ENCODE measurements at places on chromosomes 7 and 10.
A peak's percentile ranks its signal among the peaks of the same experiment; 100 is the strongest.

GRCh38 chr10:133129071-133129858 is 30.8 kb upstream of the KNDC1 start:
- no peak for DNase-seq

GRCh38 chr7:81590131-81590530 is 179.7 kb downstream of the HGF start:
- DNase-seq, result no peak

DNA sequence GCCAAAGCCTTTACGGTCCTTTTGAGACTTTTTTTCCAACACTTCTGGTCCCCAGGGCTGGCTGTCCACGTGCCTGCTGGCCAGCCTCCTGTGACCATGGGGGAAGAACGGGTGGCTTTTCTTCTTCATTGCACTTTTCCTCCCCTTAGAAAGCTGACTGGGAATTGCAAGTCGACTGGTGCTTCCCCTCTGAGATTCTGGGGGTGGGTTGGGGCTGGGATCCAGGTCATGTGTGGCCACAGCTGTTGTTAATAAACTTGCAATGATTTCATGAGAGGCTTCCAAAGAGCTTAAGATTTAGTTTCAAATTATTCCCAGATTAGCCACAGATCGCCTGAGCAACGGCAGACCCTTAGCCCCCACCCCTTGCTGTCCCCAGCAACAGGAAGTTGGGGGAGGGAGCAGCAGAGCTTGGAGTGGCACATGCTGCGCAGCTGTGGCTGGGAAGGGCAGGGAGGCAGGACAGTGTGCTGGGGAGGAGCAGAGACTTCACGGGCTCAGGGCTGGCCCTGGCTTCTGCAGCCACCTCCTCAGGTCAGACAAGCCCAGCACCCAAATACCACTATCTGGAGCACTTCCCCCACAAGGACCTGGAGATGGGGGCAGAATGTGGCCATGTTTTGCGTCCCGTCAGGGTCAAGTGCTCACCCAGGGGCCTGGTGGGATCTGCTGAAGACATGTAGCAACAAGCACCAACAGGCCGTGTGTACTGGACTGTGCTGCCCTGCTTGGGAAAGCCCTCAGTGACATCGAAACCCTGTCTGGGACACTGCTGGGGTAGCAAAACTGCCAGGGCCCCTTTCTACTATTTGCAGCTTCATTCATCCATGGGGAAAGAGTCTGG is 147.1 kb downstream of the RNF216 start:
- peak; percentile 86 for DNase-seq

- no peak for DNase-seq
These were observed 65.1 kb upstream of the LYZL2 start for GRCh38 chr10:30694518-30695228.

GRCh38 chr7:101554584-101555268 is 74.4 kb downstream of the MYL10 start:
- peak; percentile 8 for DNase-seq

GRCh38 chr10:100847440-100847839 is 65.3 kb upstream of the SLF2 start:
- DNase-seq, result no peak

DNA sequence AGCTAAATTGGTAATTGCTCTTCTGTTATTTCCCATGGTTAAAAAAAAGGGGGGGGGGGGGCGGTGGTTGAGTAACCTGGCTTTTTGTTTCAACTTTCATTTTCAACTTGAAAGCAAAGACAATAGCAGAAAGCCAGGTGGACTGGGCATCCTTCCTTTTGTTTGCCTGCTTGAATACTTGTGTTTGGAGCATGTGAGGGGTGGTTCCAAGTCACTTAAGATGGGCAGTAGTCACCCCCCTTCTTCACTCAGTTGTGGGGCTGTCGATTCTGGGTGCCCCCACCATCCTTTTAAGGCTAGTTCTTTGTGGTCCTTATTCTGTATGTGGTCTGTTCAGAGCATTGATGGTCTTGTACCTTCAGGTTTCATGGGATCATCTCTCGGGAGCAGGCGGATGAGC is 165.6 kb upstream of the PRR15 start:
- DNase-seq, result no peak

DNA sequence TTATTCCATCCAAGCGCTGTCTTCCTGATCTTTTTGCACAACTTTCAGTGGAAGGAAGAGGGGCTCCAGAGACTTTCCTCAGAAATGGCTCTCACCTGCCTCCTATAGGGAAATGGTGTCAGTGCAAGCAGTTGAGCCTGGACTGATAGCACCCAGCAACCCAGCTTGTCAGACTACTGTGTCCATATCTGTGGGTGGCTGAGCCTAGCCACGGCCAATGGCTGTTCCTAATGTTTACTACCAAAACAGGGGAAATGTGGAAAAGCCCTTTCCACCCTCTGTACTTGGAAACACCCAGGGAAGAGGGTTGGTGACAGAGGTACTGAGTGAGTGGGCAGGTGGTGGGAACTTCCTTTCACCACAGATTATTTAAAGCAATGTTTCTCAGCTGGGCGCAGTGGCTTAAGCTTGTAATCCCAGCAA is 4.3 kb upstream of the YKT6 start:
- DNase-seq, result peak; percentile 63

DNA sequence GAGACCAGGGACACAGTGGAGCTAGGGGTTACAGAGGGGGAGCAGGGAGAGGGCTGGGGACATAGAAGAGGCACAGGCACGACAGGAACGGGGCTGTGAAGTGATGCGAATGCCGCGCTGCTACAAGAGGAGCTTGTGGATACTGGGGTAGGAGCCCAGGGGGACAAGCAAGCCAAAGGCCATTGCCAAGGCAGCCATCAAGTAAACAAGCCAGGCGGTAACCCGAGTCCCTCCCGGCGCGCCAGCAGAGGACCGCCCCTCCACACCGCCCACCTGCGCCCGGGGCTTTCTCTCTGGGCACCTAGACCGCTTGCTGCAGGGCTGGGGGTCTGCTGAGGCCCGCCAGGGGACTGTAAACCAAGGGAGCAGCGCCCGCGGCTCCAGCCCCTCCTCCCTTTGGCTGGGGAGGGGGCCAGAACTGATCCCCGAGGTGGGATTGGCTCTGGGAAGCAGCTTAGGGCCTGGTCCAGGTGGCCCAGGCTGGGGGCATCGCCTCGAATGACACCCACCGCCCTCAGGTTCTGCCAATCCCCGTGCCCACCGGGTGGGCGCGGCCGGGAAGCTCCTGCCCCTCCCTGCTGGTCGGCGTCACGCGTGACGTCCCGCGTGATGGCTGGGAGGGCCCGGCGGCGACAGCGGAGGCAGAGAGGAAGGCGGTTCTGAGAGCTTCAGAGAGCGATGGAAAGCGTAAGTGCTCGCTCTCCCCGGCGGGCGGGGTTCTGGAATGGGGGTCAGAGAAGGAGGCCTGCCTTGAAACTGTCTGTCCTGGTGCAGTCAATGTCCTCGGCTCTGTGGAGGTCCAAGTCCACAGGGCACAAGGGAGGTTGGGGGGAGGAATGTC is 982 bp downstream of the SFXN3 start:
- peak; percentile 87 for DNase-seq

- no peak for DNase-seq
These were observed 54.5 kb downstream of the ZNF33B start for GRCh38 chr10:42583828-42584227.

DNA sequence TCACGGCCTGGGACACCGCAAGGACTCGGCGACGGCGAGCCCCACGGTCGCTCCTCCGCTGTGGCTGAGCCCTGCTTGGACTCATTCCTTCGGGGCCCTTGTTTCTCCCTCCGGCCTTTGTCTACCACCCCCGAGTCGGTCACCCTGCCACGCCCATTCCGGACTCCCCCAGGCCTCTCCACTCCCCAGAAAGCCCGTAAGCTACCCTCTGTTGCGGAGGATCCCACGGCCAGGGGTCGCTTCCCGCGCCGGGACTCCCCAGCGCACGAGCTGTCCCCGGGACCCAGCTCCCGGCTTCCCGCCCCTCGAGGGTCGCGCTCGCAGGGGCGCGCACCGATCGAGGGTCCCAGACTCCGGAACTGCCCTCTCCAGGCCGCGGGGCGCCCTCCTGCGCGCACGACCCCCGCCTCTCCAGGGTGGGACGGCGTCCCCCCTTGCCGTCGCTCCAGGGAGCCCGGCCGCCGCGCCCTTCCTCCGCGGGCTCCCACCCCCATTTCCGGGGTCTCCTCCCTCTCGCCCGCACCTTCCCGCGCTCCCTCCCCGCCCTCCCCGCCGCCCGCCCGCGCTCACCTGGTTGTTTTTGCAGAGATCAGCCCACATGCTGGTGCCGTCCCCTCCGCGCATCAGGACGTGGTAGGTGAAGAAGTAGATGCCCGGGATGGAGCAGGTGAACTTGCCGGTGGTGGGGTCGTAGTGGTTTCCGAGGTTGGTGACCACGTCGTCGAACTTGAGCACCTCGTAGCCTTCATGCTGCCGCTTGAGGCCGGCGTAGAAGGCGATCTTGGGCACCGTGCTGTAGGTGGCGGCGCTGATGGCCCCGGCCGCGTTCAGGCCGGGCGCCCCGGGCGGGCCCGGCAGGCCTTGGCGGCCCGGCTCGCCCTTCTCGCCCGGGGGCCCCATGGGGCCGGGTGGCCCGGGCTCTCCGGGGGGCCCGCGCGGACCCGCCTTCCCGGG is 1.5 kb downstream of the C1QL3 start:
- no peak for DNase-seq

- no peak for DNase-seq
These were observed 103.7 kb downstream of the HECTD2 start for GRCh38 chr10:91513598-91514424.

DNA sequence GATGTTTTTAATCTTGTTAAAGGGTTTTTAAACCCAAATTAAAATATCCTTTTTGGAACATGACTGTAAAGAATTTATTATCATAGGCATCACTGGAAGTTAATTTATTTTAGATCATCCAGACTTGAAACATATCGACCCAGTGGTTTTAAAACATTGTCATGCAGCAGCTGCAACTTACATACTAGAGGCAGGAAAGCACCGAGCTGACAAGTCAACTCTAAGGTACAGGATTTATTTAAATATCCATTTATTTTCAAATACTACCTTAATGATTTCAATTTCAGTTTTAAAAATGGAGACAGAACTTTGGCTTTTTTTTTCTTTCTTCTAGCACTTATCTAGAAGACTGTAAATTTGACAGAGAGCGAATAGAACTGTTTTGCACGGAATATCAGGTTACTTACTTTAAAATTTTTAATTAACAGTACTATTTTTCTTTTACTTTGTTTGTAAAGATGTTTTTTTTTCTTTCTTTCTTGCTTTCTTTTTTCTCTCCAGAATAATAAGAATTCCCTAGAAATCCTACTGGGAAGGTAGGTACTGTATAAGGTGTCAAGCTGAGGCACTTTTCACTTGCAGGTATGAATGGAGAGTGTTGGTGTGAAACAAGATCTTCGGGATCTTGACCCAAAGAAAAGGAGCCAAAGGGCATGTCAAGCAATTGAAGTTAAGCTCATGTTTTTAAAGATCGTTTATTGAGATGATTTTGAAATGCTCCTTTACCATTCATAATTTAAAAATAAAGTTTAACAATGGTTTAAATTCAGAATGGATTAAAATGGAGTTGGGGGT is 1.8 kb downstream of the COMMD3 start:
- no peak for DNase-seq

DNA sequence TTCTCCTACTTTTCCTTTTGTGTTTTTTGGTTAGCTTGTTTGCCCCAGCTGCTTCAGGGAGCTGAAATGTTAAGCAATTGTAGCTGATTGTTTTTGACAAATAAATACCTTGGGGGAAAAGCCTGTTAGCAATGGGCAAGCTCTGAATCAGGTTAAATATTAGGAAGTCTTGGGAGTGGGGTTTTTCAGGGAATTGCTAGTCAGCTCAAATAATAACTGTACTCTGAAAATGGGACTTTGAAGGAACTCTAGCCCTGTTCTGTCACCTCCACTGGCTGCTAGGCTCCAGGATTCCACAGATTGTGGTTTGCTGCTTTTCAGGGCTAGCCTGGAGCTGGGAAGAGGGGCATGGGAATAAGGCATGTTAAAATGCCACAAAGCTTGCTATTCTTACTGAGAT is 39.5 kb downstream of the ADK start:
- no peak for DNase-seq

DNA sequence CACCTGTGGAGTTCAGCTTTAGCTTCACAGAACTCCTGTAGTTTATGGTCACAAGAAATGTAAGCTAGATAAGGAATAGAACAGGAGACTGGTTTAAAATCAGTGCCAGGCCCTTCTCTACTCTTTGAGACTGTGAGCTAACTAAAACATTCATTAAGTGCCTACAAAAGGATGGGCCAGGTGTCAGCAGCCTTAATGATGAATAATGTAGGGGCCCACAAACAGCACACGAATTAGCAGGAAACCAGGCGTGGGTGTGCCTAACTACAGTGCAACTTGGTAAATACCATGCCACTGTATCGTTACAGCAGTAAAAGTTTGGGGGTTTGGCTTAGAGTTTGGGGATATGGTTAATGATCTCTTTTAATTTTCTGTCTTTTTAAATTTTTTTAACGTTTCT is 6.1 kb upstream of the ABLIM1 start:
- DNase-seq, result no peak
